ENCODE measurements at places on chromosomes 2 and 18.

- DNase-seq: no peak
Observed at GRCh38 chr2:147181351-147182029, 663.3 kb upstream of the ACVR2A start.

DNA sequence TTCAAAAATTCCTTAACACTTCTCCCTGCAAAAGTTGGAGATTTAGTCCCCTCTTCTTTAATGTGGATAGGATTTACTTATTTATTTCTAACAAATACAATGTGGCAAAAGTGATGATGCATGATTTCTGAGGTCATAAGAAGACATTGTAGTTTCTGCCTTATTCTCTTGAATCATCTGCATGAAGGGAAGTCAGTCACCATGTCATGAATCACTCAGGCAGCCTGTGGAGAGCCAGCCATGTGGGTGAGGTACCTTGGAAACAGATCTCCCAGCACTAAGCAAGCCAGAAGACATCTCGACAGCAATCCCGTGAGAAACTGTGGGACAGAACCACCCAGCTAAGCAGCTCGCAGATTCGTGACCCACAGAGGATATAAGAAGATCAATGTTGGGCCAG lies 2.7 kb upstream of the ZC3H8 start:
- no peak for DNase-seq

DNA sequence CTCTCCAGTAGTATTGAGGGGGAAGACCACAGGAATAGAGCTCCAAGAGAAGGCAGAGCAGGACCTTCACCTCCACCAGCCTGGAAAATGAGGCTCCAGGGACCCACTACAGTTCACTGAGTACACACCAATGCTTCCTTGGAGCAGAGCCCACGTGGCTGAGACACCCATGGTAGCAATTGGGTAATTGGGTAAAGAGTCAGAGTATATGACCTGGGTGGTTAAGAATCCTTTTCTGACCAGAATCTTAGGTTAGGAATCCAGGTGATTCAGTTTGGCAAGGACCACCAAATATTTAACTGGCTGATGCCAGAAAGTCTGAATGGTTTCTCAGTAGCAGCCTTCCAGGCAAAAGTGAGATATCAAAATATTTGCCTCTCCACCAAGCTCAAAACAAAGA lies 107.7 kb downstream of the MDH1 start:
- DNase-seq: no peak

- DNase-seq: no peak
Observed at GRCh38 chr2:232889876-232890401, 19.9 kb downstream of the SNORC start.

DNA sequence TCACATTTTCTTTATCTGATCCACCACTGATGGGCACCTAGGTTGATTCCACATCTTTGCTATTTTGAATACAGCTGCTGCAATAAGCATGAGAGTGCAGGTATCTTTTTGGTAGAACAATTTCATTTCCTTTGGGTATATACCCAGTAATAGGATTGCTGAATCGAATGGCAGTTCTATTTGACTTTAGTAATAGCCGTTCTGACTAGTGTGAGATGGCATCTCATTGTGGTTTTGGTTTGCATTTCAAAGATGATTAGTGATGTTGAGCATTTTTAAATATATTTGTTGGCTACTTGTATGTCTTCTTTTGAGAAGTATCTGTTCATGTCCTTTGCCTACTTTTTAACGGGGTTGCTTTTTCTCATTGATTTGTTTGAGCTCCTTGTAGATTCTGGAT lies 72.3 kb downstream of the CCDC138 start:
- no peak for DNase-seq

DNA sequence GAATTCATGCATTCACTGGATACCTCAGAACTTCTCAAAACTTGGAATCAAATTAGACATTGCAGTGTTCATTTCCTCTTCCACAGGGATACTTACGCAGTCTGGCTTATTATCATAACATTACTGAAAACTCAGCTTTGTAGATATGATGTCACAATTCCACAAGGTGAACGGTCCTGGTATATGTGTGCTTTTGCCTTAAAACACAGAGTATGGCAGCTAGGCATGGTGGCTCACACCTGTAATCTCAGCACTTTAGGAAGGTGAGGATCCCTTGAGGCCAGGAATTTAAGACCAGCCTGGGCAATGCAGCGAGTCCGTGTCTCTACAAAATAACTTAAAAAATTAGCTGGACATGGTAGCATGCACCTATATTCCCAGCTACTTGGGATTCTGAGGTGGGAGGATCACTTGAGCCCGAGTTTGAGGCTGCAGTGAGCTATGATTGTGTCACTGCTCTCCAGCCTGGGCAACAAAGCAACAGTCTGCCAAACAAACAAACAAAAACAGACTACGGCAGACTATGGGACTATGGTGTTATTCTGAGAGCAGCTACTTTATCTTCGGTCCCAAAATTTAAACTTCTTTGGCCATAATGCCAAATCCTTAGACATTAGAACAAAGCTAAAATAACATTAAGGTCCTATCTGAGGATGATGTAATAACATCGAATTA lies 1191.9 kb upstream of the SLC39A10 start:
- DNase-seq: no peak

DNA sequence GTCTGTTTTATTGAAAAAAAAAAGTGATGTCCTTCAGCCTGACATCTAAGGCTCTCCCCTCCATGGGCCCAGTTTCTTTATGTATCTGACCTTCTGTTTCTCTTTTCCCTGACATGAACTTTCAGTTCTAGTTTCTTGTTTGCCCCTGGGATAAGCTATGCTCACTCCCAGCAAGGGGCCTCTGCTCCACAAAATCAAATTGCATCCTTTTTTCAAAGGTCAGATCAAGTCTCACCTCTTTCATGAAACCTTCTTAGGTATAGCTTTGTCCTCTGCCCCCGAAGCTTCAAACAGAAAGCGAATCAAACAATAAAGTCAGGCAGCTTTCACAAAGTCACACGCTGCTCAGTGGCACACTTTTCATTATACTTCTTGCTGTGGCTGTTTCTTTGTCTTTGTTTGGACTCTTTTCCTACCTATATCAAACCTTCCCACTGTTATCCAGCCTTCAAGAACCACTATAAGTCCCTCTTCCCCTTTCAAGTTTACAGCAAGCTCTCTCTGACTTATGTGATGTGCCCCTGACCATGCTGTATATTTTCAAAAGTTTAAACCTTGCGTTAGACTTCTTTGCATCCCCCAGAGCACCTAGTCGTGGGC lies 23.3 kb downstream of the MAP3K19 start:
- no peak for DNase-seq

DNA sequence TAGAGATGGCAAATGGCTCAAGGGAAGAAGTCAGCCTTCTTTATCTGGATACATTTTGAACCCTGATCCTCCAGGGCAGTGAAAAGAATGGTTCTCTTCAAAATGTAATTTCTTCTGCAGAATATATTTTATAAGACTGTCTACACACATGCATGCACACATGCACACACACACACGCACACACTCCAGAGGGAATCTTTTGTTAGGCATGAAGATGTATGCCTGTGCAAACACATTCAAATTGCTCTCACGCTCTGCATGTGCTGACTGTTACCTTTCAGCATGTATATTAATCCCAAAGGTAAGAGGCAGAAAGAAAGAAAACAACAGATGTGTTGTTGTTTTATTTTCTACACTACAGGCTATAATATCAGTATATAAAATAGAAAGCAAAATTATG lies 43.2 kb downstream of the SLC5A7 start:
- no peak for DNase-seq

DNA sequence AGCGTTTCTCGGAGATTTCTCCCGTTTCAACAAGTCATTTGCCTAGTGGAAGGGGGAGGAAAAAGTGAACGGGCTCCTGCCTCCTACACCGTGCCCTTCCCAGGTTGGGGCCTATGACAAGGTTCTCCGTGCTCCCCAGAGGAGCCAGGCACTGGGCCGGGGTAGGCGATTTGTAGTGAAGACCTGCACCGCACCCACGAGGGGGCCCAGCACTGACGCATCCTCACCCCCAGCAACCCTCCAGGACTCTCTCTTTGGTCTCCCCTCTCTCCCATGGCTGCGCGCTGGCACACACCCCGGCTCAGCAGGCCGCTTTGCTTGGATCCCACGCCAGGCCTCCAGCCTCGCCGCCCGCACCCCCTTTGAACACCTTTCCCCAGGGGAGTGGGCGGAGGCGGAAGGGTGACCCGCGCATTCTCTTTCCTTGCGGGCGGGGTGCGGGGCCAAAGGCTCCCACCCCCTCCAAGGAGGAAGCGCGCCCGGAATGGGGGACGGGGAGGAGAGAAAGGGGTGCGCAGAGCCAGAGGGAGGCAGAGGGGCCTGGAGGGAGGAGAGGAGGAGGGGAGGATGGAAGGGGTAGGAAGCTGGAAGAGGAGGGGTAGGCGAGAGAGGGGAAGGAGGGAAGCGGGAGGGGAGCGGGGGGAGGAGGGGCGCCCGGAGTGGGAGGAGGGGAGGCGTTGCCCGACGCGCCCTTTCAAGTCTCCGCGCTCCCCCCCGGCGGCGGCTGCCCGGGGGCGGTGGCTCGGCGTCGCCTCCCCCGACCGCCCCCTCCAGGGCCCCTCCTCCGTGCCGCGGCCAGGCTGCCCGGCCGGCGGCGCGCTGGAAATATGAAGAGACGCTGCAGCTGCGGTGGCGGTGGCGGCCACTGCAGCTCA lies at the start of gene APCDD1:
Gene APCDD1 (plus strand): TSS at position 830 of the 875 bp plus-strand sequence. CDS start 347 bp downstream, outside the sequence.
- peak; percentile 73 for DNase-seq

DNA sequence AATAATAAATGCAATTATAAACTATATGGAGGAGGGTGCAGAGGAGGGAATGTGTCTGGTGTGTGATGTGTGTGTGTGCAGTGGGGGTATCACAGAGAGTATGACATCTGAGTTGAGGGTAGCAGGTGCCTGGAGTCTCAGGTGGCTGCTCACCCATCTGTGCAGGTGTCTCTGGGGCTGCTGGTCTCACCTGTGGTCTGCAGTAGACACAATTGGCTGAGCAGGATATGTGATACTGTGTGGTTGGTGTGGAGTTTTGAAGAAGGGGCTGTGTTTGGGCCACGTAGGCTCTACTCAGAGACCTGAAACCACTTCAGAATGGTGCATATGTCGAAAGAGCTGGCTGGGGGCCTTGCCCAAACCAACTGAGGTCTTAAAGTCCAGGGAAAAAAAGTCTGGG lies 17.0 kb downstream of the FABP1 start:
- no peak for DNase-seq

DNA sequence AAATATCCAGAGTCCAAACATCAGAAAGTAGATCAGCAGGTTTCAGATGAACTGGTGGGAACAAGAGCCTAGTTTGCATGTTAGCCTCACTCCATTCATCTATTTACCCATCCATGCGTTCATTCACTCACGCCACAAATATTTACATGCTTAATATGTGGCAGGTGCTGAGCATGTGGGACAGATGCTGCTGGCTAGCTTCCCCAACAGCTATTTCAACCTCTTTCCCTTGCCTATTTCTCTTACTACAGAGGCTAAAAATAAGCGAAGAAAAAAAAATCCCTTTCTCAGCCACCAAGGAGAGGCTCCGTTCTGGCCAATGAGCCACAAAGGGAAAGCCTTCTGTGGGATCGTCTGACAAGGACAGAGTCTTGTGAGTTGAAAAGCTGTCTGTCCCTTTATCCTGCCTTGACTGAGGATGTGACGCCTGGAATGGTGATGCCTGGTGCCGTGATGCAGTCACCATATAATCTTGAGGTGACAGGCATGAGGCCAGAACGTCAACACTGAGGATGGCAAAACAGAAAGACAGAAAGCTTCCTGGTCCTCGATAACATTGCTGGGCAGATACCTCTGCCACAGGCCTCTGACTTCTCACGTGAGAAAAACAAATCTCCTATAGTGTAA lies 78.2 kb downstream of the KCTD1 start:
- DNase-seq: no peak

DNA sequence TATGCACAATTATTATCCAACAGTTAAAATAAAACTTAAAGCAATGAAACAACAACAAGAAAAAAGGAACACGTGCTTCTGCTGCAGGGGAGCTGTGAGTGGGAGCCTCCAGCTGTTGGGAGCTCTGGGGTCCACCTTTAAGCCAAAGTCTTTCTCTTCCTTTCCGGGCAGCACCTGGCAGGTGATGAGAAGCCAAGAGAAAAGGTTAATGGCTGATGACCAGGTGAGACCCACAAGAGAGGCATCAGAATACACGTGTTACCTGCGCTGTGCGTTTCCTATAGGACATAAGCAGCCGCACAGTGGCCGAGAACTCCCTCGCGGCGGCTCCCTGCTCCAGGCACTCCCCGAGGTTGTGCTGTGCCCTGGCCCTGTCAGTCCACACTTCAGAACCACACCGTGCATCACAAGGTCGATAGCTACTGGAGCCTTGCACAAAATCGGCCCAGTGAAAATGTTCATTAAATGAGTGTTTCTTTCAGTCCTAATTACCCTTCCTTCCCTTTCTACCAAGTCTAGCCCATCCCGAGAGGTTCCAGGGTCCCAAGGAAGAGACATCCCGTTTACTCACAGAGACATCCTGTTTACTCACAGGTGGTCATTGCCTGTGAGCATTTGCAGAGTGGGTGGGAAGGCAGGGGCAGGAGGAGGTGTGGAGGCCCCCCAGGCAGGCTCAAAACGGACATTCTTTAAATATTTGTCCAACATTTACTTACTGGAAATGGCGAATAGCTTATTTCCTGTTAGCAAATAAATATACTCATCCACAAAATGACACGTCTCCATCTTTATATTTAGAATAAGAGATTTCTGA lies 44.9 kb upstream of the ASB18 start:
- no peak for DNase-seq

DNA sequence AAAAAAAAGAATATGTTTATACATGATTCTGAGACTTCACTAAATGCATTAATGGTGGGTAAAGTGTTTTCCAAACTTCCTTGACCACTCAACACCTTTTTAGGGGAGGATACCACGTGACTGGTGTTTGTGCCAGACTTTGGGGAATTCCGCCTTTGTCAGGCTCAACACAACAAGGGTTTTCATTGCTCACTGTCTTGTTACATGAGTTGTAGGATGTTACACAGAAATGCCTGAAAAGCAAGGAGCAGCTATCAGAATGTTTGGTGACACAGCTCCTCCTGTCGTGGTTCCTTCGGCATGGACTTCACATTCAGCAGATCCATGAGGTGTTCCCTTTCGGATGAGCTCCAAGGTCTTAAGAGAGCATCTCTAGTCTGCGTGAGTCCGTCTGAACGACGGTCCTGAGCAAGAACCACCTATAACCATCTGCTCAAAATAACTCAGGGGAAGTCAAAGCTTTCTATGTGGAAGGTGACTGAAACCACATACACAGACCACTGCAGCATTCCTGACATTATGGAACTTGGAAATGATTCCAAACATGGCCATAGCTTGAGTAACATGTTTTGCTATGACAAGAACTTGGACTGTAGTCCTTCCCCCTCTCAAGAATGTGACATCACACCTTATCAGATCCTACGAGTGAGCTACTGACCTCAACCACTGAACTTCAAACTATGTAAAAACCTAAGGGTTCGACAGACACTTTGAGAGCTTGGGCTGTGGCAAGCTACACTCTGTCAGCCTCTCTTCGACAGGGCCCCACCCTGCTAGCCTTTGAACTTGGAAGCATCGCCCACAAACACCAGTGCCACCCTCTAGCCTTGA lies 57.5 kb downstream of the MCFD2 start:
- no peak for DNase-seq
